T-cell (primary cell): ENCODE measurements at places on chromosomes 3 and 15. TPM values are rescaled to one million over a fixed set of nuclear protein-coding genes. Genes with fewer than 3 reads are reported as not detected.

DNA sequence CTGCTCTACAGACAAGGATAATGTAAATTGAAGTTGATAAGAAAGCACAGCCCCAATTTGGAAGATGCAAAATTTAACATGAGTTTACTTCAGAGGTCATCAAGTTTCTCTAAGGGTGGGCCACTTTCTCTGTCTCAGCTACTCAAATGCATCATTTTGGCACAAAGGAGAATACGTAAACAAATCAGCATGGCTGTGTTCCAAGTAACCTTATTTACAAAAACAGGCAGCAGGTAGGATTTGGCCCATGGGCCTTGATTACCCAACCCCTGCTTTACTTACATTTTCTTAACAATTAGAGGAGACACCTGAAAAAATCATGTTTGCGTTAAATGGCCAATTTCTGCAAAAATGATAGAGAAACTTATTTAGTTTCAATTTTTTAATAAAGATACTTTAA lies 181.7 kb downstream of the GBE1 start:
- H3K4me3 ChIP-seq: no peak overlapping the region
- no peak for DNase-seq
- no peaks in the 10 kb centered on the region for H3K4me1 ChIP-seq
- no peak overlapping the region for H3K27ac ChIP-seq

- no peak overlapping the region for H3K27ac ChIP-seq
- H3K4me1 ChIP-seq: no peaks in the 10 kb centered on the region
- no peaks in the 10 kb centered on the region for H3K27me3 ChIP-seq
- no peak for DNase-seq
- no peak overlapping the region for H3K4me3 ChIP-seq
These were observed 50.9 kb downstream of the ARPP21 start for GRCh38 chr3:35690271-35690670.

DNA sequence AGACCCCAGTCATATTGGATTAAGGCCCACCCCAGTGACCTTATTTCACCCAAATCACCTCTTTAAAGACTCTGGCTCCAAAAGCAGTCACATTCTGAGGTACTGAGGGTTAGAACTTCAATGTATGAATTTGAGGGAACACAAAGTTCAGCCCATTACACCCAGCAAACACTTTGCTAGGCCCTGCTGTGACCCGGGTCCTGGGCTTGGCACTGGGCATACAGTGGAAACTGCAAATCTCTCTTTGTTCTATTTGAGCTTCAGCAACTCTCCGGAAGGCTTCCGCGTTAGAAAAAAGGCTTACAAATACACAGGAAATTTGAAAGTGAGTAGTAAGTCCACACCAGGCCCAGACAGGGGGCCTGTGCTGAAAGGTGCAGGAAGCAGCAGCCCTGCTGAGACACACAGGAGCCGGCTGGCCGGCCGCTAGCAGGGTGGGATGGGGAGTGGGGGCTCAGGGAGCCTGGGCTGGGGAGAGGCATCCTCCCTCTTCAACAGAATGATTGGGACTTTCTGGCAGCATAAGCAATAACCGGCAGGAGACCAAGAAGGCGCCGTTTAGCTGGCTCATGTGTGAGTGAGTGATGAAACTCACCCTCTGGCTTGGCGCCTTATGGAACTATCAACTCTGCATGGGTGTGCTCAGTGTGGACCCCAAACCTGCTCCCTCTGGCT lies 13.0 kb downstream of the LIPC start:
- H3K27ac ChIP-seq: no peak overlapping the region
- H3K36me3 ChIP-seq: no peaks in the 10 kb centered on the region
- no peak for DNase-seq
- no peaks in the 10 kb centered on the region for H3K4me1 ChIP-seq
- H3K4me3 ChIP-seq: no peak overlapping the region
- H3K27me3 ChIP-seq: no peaks in the 10 kb centered on the region

CLDN16 gene
- total RNA-seq: not detected

- H3K4me1 ChIP-seq: no peaks in the 10 kb centered on the region
- no peak overlapping the region for H3K27ac ChIP-seq
- peaks cover 29% of the 10 kb centered on the region for H3K27me3 ChIP-seq
- DNase-seq: no peak
These were observed 35.3 kb downstream of the IGDCC3 start for GRCh38 chr15:65342493-65342892.

BCHE gene
- total RNA-seq: not detected

DNA sequence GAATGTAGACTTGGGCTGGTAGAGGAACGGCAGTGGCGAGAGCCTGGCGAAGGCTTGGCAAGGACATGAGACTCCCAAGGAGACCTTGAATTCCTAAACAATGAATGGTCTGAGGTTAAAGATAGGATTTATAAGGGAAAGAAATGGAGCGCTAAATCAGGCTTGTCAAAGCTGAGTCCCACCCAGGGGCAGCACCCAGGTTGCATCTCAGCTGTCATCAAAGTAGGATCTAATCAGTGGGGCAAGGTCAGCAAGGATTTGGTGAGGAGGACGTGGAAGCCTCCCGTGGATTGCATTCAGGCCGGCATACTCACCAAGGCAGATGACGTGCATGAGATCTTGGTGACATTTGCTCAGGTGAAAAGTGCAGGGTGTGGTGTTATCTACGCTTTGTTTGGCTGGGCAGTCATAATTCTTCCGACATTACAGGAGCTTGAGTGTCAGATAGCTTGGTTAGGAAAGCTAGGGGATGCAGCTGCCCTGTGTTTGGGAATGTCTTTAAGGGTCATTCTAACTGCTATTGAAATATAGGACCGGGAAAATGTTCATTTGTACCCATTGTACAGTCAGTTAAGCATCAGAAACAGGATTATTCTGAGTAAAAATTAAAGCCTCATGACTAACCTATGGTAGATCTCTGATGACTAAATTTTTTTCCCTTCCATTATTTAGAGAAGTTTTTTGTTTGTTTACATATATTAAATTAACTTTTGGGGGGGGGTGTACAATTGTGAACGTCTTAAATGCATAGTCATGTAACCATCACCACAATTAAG lies 99.4 kb upstream of the TSC22D2 start:
- H3K27me3 ChIP-seq: peaks cover 5% of the 10 kb centered on the region
- H3K27ac ChIP-seq: no peak overlapping the region
- H3K4me1 ChIP-seq: no peaks in the 10 kb centered on the region
- no peak for DNase-seq
- H3K4me3 ChIP-seq: no peak overlapping the region

DNA sequence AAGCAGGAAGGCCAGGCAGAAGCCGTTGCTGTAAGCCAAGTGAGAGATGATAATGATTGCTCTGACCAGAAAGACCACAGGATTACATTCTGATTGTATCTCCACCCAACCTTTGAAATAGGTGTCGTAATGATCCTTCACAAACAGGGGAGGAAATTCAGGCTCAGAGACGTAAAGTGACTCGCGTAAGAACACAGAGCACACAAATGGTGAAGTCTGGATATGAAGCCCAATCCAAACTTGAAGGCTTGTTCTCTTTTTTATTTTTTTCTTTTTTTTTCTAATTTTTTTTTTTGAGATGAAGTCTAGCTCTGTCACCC lies 25.3 kb upstream of the PIAS1 start:
- no peak overlapping the region for H3K27ac ChIP-seq
- no peaks in the 10 kb centered on the region for H3K27me3 ChIP-seq
- no peak for DNase-seq
- no peaks in the 10 kb centered on the region for H3K4me1 ChIP-seq
- H3K4me3 ChIP-seq: no peak overlapping the region

PLCB2 gene
- total RNA-seq: 250 TPM

- H3K27ac ChIP-seq: no peak overlapping the region
- no peak for DNase-seq
- H3K4me1 ChIP-seq: no peaks in the 10 kb centered on the region
- no peaks in the 10 kb centered on the region for H3K36me3 ChIP-seq
These were observed 88.6 kb upstream of the PSMD6 start for GRCh38 chr3:64111872-64112271.

- no peak for DNase-seq
- H3K27ac ChIP-seq: no peak overlapping the region
- no peaks in the 10 kb centered on the region for H3K27me3 ChIP-seq
- no peaks in the 10 kb centered on the region for H3K4me1 ChIP-seq
- H3K4me3 ChIP-seq: no peak overlapping the region
These were observed 421.2 kb upstream of the TPRG1 start for GRCh38 chr3:188750617-188751016.

AGTR1 gene
- not detected for total RNA-seq

GRCh38 chr15:34869110-34869509 lies 73.8 kb upstream of the ACTC1 start:
- no peaks in the 10 kb centered on the region for H3K27me3 ChIP-seq
- no peak overlapping the region for H3K27ac ChIP-seq
- H3K4me1 ChIP-seq: no peaks in the 10 kb centered on the region

- no peak for DNase-seq
- no peak overlapping the region for H3K4me3 ChIP-seq
- no peaks in the 10 kb centered on the region for H3K36me3 ChIP-seq
These were observed 307.4 kb downstream of the THSD4 start for GRCh38 chr15:71422530-71423259.

ROPN1B gene
- total RNA-seq: not detected

- no peaks in the 10 kb centered on the region for H3K4me1 ChIP-seq
- no peaks in the 10 kb centered on the region for H3K27me3 ChIP-seq
- no peak overlapping the region for H3K4me3 ChIP-seq
These were observed 39.8 kb downstream of the CHDH start for GRCh38 chr3:53806182-53807116.

GRCh38 chr3:51684971-51685751 lies 14.1 kb downstream of the TEX264 start:
- peaks cover 58% of the 10 kb centered on the region for H3K4me1 ChIP-seq
- DNase-seq: no peak
- H3K27ac ChIP-seq: peak overlapping the region; percentile 85
- no peaks in the 10 kb centered on the region for H3K27me3 ChIP-seq
- H3K4me3 ChIP-seq: no peak overlapping the region

DNA sequence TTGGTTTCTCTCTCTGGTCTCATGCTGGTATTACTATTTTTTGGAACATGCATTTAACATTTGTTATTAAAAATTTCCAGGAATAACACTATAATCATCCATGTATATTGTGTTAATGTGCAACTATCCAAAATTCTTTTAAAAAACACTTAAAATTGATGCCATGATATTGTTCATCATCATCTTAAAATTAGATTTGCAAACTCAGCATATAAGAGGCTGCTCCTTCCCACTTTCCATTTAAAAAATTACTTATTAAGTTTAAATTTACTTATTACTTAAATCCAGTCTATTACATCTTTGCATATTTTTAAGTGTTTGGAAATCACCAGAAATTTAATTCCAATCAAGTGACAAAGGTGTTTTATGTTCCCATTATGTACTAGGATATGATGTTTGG lies 5.8 kb upstream of the ABHD17C start:
- H3K4me1 ChIP-seq: no peaks in the 10 kb centered on the region
- H3K4me3 ChIP-seq: no peak overlapping the region
- DNase-seq: no peak
- no peaks in the 10 kb centered on the region for H3K36me3 ChIP-seq
- H3K27me3 ChIP-seq: peaks cover 3% of the 10 kb centered on the region

GRCh38 chr3:47578691-47579632 lies at the start of gene CSPG5:
TSS of gene CSPG5 (minus strand) at chr3:47578865. CDS start at chr3:47578693, 172 bp downstream.
- no peak within 1 kb of the TSS for H3K27ac ChIP-seq
- peak; percentile 25 for DNase-seq
- no peaks in the 10 kb centered on the region for H3K36me3 ChIP-seq

DNA sequence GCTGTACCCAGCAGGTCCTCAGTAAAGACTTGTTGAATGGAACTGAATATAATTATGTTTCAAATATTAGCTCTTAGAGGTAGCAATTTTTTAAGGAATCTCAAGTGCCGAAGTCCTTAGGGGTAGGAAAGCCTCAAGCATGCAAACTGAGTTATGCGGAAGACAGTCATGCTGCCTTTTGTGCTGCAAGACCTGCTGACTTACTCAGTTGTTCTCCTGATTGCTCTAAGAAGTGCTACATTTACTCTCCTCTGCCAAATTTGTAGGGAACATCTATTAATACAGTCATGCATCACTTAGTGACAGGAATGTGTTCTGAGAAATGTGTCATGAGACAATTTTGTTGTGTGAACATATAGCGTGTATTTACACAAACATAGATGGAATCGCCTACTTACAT lies 325.6 kb upstream of the AZI2 start:
- no peaks in the 10 kb centered on the region for H3K27me3 ChIP-seq
- no peaks in the 10 kb centered on the region for H3K36me3 ChIP-seq
- DNase-seq: no peak
- H3K4me3 ChIP-seq: no peak overlapping the region

GRCh38 chr3:187802928-187803259 lies 57.6 kb upstream of the BCL6 start:
- no peak for DNase-seq
- H3K4me3 ChIP-seq: peak overlapping the region; percentile 26
- no peaks in the 10 kb centered on the region for H3K27me3 ChIP-seq
- H3K36me3 ChIP-seq: no peaks in the 10 kb centered on the region
- H3K4me1 ChIP-seq: peaks cover 29% of the 10 kb centered on the region
- no peak overlapping the region for H3K27ac ChIP-seq

DNA sequence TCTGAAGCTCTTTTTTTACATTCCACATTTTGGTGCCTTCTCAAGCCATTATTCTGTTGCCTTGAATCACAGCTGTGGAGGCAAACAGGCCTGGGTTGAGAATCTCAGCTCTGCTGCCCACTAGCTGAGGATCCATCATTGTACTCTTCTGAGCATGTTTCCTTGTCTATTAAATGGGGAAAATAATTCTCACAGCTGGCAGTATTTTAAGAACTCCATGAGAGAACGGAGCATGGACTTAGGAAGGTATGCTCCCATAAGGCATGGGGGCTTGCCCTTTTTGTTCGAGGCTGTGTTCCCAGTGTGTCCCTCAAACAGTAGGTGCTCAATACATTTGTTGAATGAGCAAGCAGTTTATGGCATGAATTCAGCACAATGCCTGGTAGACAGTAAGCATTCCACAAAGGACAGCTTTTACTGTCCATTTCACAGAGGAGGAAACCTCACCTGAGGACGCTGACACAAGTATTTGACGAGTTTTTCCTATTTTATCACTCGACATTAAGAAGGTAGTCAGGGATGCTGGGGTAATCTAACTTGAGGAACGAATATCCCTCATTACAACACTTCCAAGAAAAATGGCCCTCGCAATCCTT lies 2.1 kb upstream of the PTPRG start:
- no peak overlapping the region for H3K27ac ChIP-seq
- H3K4me1 ChIP-seq: peaks cover 3% of the 10 kb centered on the region
- H3K4me3 ChIP-seq: no peak overlapping the region
- H3K36me3 ChIP-seq: no peaks in the 10 kb centered on the region

DNA sequence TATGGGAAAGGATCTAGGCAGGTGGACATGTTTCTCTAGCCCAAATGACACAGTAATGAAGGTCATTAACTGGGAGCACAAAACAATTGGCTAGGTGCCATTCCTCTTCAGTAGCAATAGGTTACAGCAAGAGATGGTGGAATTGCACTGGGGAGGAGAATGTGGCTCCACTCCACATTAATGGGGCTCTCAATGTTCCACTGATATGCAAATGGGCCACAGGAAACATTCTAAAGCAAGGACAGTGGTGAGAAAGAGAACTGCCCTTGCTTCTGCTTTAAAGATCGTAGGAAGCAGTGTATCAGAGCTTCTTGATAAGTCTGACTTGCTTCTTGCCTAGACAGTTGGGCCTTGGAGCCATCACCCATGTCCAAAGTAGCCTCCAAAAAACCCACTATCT lies 271.4 kb upstream of the PPP2R3A start:
- H3K4me3 ChIP-seq: no peak overlapping the region
- H3K36me3 ChIP-seq: no peaks in the 10 kb centered on the region
- no peak for DNase-seq

ALDH1A3 gene
- total RNA-seq: 0.38 TPM
